PC-9 (cell line): ENCODE measurements at places on chromosomes 5 and 9.
A peak's percentile ranks its signal among the peaks of the same experiment; 100 is the strongest.

DNA sequence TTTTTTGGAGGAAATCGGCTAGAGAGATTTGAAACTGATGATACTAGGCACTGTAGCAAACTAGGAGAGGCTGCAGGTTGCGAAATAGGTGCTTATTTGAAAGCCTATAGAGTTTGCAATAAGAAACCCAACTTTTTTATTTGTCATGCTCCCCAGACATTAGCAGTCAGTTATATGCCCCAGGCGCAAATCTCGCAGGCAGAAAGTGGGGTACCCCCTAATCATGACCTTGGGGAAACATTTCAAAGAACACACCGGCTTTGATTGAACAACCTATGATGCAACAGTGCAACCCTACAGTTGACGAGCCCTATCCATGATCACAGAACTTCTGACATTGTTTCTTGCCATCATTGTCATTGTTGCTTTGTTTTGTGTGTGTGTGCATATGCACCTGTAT lies 510.5 kb downstream of the RAB3C start:
- DNase-seq = no peak

GRCh38 chr9:127518091-127518856 lies 67.0 kb downstream of the LRSAM1 start:
- DNase-seq = no peak

GRCh38 chr5:67831048-67831447 lies 384.5 kb upstream of the PIK3R1 start:
- DNase-seq = no peak

GRCh38 chr9:16627967-16628366 lies 242.5 kb downstream of the BNC2 start:
- DNase-seq = no peak

DNA sequence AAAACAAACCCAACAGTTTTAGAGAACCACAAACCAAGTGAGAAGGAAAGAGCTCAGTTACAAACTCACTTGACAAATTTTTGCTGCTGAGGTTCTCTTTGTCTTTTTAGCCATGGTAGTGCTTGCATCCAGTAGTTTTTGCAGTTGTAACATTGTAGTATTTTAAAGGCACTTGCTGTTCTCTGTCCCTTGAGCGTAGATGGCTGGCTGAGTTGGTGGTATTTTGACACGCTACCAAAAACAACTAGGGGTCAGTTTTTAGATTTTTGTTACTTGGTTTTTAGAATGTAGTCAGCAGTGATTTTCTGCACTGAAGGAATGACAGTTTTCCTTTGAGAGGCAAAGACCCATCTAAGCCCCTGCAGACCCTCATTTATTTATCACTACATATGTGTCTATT lies 58.0 kb downstream of the TLE4 start:
- DNase-seq = no peak

- DNase-seq = no peak
Observed at GRCh38 chr9:98964201-98964600, 20.5 kb downstream of the COL15A1 start.

DNA sequence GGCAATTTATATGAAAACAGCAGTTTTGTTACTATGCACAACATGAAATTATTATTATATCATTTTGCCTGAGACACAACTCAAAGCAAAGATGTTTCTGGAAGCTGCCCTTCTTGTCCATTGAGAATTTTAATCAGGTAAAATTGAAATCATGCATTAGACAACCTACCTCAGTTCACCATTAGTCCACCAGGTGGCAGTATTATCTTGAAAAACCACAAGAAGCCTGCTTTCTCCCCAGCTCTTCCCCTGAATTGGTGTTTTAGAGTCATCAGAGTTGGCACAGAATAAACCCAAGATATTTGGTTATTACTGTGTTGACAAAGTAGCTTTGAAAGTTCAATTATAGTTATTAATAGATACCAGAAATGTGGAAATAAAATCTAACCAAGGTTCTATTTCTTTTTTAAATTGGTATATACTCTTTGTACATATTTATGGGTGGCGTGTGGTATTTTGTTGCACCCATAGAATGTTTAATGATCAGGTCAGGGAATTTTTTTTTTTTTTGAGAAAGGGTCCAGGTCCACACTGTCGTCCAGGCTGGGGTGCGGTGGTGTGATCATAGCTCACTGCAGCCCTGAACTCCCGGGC lies 25.7 kb downstream of the UTP15 start:
- DNase-seq = peak; percentile 71

- peak; percentile 28 for DNase-seq
Observed at GRCh38 chr9:15211160-15211814, 95.7 kb downstream of the TTC39B start.

DNA sequence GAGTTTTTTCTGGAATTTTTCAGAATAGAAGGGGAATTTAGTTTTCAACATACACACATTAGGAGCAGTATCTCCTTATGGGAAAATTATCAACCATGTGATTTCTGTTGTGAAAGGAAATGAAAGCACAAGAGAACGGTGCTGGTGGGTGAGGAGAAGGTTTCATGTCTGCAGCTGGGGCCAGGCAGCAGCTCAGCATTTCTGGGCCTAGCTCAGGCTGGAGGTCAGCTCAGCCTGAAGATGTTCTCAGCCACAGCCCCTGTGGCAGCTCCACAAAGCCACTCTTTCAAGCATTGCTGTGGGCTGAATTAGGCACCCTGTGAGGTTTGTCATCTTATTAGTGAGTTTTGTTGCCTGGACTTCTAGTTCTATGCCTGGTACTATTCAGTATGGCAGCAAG lies 90.3 kb downstream of the DIRAS2 start:
- DNase-seq = no peak

GRCh38 chr9:91734371-91734981 lies 215.6 kb downstream of the ROR2 start:
- DNase-seq = peak; percentile 51

- no peak for DNase-seq
Observed at GRCh38 chr5:146873186-146873917, 5.2 kb downstream of the PPP2R2B start.

DNA sequence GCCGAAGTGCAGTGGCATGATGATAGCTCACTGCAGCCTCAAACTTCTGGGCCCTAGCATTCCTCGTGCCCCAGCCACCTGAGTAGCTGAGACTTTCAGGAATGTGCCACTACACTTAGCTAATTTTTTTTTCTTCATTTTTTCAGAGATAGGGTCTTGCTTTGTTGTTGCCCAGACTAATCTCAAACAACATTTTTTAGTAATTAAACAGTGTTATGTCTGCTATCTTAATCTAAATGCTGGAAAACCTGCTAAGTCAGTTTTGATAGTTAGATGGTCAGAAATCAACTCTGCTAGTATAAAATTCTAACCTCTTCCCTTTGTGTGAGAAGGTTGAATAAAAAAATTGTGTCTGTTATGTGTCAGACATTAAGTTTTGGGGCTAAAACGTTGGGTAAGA lies 12.4 kb downstream of the G3BP1 start:
- no peak for DNase-seq

DNA sequence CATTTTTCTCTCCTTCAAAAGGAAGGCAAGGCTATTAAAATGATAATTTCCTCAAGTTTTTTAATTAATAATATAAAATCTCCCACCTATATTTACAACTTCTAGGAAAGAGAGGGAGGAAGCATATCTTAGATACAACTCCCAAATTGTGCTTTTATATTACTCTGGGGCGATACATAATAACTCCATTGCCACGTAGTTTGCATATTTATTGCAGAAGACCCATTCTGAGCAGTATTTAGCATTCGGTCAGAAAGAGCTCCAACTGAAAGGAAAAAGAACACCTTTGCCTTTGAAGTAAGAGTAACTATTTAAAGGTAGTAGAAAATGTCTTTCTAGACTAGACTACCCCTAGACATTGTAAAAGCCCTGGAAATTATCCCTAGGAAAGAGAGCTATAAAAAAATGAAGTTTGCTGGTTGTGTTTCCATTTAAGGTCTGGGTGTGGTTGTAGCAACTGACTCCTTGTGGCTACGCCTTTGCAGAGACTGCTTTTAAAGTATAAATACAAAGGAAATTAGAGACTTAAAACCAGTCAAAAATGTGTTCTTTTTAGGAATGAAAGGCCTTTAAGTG lies 566.1 kb downstream of the ZNF608 start:
- no peak for DNase-seq

- no peak for DNase-seq
Observed at GRCh38 chr5:96516631-96517071, 83.6 kb upstream of the PCSK1 start.

- DNase-seq = no peak
Observed at GRCh38 chr5:113161806-113162205, 185.2 kb downstream of the DCP2 start.

DNA sequence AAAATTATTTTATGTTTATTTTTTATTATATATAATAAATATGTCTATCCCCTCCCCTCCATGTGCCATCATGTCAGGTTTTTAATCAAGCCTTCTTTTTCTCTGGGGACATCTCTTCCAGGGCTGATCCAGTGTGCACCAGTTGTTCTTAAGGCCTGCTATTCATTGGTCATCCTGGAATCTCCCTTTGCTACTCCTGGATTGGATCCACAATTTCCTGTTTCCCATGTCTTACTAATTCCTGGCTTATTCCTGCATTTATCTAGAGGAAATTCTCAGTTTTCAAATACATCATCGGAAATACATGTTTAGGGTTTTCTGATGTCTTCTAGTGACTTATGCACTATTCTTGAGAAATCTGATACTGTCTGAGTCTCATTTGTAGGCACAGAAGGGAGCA lies 56.8 kb downstream of the ANGPTL2 start:
- DNase-seq = no peak

- no peak for DNase-seq
Observed at GRCh38 chr9:101139082-101139481, 110.6 kb downstream of the PLPPR1 start.

- DNase-seq = no peak
Observed at GRCh38 chr9:99350461-99350860, 128.4 kb downstream of the SEC61B start.

- peak; percentile 50 for DNase-seq
Observed at GRCh38 chr9:36924071-36924470, 110.0 kb downstream of the PAX5 start.

- DNase-seq = no peak
Observed at GRCh38 chr5:110476164-110476563, 250.3 kb downstream of the TMEM232 start.

DNA sequence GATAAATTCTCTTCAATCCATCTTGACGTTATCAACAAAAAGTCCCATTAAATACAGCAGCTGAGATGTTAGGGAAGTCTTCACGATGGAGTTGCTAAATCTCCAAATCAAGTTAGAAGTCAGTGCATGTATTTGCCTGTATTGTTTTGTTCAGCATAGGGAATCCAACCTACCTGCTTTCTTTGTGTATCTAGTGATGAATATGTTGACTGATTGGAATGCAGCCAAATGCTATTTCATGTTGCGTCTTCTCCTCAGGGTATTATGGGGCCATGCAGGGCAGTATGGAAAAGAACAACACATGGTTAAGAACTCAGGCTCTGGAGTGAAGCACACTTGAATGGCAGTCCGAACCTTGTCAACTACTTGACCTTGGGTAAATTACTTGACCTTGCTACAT lies 529.5 kb upstream of the ZNF462 start:
- DNase-seq = no peak

DNA sequence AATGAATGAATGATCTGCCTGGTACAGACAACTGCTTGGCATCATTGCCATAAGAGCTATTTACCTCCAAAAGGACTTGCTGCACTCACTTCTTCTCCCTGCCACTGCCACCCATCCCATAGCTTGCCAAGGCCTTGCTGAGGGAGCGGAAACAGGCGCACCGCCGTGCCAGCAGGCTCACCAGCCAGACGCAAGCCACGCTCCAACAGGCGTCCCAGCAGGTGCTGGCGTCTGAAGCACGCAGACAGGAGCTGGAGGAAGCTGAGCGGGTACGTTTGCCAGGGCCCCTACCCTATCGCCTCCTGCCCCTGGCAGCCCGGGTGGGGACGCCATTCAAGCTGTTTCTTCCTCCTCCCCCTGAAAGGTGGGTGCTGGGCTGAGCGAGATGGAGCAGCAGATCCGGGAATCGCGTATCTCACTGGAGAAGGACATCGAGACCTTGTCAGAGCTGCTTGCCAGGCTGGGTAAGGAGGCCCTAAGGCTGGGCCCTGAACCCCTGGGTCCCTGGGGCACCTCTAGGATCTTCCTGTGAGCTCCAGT lies 8.9 kb upstream of the AIF1L start:
- no peak for DNase-seq

GRCh38 chr5:167771571-167771970 lies 519.9 kb upstream of the WWC1 start:
- no peak for DNase-seq

GRCh38 chr5:125496393-125496792 lies 750.0 kb upstream of the ZNF608 start:
- DNase-seq = no peak

DNA sequence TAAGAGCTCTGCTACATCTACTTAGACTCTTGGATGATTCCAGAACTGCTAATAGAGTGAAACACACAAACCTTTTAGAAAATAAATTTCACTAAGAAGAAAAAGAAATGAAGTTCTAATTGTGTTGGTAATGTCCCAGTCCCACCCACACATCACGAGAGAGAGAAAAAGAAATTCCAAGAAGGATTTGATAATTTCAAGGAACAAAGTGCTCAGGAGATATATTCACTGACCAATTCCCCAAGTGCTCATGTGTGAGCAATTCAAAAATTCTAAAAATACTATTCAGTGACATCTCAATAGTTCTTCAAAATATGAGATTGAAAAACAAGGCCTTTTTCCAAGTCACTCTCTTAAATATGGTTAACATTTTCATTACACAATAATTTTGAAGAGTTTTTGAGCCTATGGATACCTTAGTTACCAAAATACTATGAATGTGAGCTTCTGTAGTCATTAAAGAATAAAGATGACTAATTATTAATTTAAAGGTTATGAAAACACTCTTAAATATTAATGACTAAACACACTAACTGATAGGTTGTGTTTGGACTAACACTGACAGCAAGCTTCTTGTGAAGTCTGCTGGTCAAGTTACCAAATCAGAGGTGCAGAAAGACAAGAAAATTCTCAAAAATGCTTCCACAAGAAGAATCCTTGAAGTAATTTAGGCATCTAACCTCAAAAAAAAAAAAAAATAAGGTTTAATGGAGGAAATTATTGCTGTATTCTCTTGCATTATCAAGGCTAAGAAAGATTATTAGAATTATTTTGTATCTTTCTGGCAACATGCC lies 245.3 kb downstream of the PDE4D start:
- DNase-seq = no peak

DNA sequence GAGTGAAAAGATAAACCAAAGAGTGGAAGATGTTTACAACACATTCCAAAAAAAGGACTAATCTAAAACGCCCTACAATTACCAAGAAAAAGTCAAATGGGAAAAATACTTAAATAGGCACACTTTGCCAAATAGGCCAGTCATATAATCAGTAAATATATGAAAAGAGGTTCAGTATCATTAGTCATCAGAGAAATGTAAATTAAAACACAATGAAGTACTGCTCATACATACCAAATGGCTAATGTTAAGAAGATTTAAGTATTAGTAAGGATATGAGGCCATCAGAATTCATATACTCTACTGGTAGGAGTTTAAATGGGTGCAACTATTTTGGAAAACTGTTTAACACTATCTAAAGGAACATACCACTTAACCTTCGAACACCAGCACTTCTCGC lies 47.6 kb downstream of the ZDHHC21 start:
- no peak for DNase-seq
